ENCODE measurements at places on chromosomes 6 and 20.

- no peak for DNase-seq
Measured at GRCh38 chr6:46097366-46097765, 32.4 kb upstream of the ENPP4 start.

DNA sequence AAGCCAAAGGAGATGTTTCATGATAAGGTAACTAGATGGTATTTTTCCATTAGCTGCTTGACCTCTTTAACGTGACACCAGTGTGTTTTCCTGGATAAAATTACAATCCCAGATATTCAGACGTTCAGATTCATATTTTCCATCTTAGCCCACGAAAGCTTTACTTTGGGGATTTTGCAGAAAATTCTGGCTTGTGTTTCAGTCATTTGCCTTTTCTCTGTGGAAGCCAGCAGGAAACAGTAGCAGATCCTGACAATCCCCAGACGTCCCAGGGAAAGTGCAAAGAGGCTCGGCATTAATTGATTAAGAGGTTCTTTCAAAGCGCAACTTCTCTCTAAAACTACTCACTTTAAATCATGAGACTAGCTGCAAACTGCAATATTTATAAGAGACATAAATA is 243.6 kb downstream of the UST start:
- DNase-seq, result no peak

- no peak for DNase-seq
Measured at GRCh38 chr20:48691523-48691922, 136.3 kb downstream of the PREX1 start.

GRCh38 chr6:169627736-169628607 is 73.9 kb downstream of the WDR27 start:
- DNase-seq, result no peak

DNA sequence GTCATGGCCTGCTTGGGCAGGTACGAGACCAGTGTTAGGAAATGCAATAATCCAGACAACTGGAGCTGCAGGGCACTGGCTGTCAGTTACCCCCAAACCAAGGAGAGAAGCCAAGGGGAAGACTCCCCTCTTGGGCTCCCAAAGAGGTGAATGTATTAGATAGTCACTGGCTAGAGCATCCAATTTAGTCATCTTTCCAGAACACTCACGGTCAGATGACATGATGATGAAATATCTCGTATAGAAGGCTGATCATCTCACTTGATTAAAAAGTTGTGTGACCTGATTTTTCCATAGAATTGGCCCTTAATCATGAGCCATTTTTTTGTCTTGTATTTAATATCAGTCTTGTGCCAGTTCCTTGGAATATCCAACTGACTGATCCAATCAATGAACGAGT is 40.7 kb downstream of the SLC22A3 start:
- DNase-seq, result no peak

DNA sequence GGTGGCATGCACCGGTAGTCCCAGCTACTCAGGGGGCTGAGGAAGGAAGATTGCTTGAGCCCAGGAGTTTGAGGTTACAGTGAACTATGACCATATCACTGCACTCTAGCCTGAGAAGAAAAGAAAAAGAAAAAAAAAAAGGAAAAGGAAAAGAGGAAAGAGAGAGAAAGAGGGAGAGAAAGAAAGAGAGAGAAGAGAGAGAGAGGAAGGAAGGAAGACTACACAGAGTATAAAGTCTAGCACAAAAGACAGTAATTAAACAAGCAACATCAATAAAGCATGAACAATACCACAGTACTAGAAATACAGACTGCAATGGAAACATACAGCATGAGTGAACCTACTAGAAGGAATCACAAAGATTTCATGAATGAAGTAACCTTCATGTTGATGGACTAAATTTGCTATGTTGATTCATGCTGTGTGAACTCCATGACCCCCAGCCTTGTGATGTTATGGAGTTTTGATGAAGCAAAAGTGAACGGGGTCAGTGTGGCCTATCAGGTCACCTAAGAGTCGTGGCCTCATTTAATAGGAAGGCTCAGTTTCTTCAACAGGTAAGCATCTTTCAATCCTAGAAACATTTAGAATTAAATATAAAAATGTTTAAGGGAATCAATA is 57.6 kb downstream of the NUDT3 start:
- DNase-seq, result no peak

DNA sequence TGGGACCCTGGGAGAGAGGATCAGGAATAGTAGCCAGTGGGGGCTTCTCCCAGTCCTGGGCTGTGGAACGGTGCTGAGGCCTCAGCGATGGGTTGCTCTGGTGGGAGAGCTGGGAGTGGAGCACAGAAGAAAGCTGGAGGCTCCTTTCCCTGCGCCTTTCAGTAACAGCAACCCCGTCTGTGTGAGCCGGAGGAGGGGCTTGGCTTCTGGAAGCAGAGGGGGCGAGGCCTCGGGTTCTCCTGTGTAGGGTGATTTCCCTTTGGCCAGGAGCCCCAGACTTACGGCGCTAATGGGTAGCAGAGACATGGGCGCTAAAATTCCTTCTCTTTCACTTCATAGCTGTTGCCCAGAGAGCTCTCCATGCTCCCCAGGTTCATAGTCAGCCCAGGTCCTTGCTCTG is 55.0 kb downstream of the DAAM2 start:
- DNase-seq, result no peak

GRCh38 chr6:147154454-147154853 is 49.8 kb upstream of the STXBP5 start:
- no peak for DNase-seq

DNA sequence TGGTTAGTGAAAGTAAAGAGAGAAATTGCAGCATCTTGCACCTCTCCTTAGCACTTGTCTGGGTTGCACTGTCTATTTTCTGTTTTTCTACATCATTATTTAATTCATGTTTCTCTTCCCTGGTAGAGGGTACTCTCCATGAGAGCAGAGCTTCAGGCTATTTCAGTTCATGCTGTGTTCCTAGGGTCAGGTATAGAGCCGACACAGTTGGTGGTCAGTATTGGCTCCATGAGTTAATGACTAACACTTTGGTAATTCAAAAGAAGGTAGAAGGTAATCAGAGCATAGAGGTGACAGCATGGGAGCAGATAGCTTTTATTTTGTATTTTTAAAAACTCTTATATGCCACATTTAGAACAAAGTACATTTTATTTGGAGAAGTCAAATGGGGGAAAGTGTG is 42.7 kb downstream of the RIMS1 start:
- no peak for DNase-seq

- DNase-seq, result no peak
Measured at GRCh38 chr20:21372016-21372415, 25.3 kb downstream of the NKX2-4 start.

- DNase-seq, result no peak
Measured at GRCh38 chr6:112468359-112468758, 121.2 kb downstream of the RFPL4B start.

GRCh38 chr20:40962733-40963504 is 65.7 kb upstream of the TOP1 start:
- peak; percentile 45 for DNase-seq

DNA sequence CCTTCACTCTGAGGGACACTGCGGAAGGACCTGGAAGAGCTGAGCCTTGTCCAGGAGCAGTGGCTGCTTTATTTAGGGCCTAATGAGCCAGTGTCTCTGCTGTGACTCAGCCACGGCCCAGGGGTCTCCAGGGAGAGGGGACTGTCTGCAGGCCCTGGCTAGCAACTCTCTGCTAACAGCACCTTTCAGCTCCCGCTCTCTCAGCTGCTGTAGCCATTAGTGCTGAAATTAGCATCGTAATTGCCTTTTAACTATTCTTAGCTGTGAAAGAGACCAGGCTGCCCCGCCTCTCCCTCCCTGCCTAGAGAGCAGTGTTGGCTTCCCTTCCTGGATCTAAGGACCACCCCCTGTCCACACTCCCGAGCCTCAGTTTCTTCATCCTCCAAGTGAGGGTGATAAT is 53.1 kb upstream of the SLC32A1 start:
- no peak for DNase-seq

DNA sequence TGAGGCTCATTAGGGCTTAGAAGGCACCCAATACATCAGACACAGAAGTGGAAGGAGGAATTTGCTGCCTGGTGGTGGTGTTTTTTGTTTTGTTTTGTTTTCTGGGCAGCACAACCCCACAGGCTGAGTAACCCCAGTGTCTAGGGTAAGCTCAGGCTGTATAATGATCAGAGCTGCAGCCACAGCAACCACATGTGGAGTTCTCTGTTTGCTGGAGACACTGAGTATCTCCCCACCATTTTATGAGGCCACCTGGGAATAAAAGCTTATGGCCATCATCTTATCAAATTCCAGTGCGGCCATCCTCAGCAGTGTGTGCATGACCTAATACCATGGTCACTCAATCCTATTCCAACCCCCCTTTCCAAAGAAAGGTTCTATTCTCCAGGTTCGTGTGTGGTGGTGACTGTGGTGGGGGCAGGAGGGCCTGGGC is 3.4 kb upstream of the DLL1 start:
- DNase-seq, result no peak

GRCh38 chr6:147016440-147016839 is 187.8 kb upstream of the STXBP5 start:
- DNase-seq, result no peak

GRCh38 chr6:93749930-93750329 is 330.6 kb upstream of the EPHA7 start:
- no peak for DNase-seq

DNA sequence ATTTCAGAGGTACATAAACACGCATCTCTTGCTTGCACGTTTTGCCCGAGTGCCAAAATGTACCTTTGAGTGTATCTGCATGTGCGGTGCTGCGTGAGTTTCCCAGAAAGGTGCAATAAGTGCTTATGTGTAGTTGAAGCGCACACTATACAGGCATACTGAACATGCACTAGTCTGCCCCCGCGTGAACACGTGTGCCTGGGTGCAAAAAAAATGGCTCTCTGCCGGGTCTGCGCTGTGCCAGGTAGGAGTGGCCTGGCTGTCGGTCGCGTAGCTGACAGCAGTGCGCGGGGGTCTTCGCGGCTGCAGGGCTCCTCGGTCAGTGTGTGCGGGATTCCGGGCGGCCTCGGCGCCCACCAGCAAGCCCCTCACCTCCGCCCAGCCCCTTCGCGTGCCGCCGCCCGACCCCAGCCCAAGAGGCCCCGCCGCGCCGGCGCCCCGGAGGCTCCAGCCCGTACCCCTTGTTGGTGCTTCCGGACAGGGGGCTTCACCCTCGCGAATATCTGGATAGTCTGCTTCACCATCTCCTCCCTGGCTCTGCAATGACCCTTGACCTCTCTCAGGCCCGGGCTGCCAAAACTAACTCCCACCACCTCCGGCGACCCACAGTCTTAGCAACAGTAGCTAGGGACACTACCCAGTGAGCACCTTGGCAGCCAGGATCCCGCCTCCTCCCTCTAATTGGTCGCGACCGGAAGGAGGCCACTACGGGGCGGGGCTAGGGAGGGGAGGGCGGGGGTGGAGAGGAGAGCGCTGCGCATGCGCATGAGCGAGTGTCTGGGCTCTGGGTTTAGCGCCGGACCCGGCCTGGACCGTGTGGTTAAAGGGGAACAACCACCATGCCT is at the start of gene KIF6:
Gene KIF6, minus strand, starts transcription at position 622 of the 845 bp plus-strand sequence. Its CDS starts 98 bp downstream, at position 524.
- DNase-seq, result peak; percentile 97

DNA sequence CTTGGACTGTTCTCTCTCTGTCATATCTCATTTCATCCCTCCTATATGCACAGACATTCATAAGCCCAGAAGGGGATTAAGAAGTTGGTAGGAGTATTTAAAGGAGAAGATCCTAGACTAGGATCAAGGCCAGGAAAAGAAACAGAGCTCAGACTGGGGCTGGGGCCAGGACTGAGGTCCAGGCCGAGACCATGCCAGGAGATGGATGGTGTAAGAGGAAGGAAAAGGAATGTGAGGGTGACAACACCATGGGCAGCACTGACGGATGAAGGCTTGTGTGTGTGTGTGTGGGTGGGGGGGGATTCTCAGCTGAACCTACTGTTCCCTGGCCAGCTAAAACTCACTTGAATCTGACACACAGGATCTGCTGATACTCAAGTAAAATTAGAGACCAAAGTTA is 182.1 kb downstream of the KIF6 start:
- DNase-seq, result no peak

- DNase-seq, result no peak
Measured at GRCh38 chr20:15776770-15777466, 796.3 kb downstream of the KIF16B start.

- DNase-seq, result no peak
Measured at GRCh38 chr20:63738687-63739129, 868 bp upstream of the SLC2A4RG start.

DNA sequence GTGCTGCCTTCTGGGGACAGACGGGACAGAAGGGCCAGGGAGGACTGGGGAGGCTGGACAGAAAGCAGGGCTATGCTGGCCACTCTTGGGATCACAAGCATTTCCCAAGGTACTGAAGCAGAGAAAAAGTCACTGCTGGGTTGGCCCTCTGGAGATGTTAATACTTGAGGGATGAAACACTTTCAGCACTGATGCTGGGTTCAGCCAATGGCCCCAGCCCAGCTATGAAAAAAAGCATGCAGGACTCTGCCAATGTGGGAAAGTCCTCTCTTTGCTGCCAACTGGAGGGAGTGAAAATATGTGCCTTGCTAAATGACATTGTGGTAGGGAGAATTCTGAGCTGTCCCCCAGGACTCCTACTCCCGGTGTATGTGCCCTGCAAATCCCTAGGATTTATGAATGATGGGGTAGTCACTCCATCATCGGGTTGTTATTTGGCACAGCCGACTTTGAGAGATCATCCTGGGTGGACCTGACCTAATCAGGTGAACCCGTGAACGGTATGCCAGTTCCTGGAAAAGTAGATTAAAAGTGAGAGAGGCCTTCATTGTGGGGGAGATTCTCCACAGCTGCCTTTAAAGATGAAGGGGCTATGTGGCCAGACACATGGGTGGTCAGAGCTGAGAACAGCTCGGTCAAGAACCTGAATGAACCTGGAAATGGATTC is 119.9 kb upstream of the TRAF3IP2 start:
- no peak for DNase-seq

DNA sequence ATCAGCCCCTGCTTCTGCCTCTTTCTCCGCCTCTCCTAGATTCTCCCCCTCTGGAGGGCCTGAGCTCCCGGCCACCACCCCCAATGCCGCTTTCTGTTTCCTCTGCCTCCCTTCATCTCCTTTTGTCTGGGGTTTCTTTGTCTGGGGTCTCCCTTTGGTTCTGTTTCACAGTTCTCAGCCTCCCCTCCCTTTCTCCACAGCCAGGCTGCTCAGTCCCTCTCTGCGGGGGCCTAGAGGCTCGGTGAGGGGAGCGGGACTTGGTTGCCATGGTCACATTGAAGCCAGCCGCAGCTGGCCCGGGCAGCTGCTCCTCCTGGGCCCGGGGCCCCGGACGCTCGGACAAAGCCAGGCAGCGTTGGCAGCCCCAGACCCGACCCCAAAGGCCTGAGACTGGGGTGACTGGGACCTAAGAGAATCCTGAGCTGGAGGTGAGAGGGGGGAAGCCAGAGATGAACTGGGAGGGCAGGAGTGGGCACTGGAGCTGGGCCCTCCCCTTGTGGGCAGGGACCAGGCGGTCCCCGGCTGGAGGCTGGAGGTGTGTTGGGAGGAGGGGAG is 3.5 kb upstream of the DDR1 start:
- peak; percentile 47 for DNase-seq

DNA sequence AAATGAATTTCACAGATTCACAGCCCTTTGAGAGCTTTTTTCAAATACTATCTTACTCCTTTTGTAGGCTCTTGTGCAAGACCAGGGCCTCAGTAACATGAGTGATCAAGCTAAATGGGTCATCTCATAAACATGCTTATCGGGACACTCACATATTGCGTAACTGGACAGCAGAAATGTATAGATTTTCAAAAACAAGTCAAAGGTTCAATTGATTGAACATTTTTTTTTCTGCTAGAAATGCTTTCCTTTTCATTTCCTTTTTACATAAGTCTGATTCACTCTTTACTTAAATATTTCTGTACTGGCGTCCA is 8.7 kb upstream of the SALL4 start:
- DNase-seq, result no peak

GRCh38 chr6:5514353-5514752 is 253.0 kb downstream of the FARS2 start:
- no peak for DNase-seq

Data from hippocampal formation (tissue), 2 donors.